Progenitor cell of endocrine pancreas (in vitro differentiated cells): ENCODE measurements at places on chromosomes 7 and 10.

DNA sequence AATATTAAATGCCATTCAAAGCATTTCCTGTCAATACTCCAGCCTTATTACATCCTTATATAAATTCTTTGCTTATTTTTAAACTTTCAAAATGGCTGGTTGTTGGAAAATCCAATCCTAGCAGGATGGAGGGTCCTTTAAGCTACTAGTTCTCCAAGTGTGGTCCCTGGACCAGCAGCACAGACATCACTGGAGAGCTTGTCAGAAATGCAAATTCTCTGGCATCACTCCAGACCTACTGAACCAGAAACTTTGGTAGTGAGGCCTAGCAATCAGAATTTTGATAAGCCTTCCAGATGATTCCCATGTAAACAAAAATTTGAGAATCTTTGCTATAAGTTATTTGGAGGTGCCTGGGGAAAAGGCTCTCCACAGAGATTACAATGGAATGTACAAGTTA lies 43.8 kb downstream of the CALCR start:
- DNase-seq, result no peak

- DNase-seq, result no peak
These were observed 311.6 kb upstream of the LRRN3 start for GRCh38 chr7:110779339-110779738.

- no peak for DNase-seq
These were observed 49.1 kb upstream of the FXYD4 start for GRCh38 chr10:43322331-43322730.

- DNase-seq, result no peak
These were observed 1.3 kb downstream of the DDX21 start for GRCh38 chr10:68957284-68957615.

DNA sequence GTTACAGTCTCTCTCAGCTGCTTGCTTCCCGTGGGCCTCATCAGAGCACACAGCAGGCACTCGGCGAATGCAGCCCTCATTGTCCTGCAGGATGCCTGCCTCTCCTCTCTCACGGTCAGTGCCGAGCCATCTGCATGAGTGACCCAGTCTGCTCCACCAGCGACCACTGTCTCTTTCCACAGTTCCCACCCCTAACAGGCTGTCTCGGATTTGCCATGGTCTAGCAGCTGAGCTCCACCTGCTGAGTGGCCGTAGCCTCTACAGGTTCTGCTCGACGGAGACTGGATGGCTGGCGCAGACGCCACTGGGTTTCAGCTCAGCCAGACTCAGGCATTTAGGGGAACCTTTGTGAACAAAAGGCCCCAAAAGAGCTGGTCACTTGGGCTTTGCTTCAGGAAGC lies 209.4 kb upstream of the FOXK1 start:
- DNase-seq, result no peak
